ENCODE measurements at places on chromosomes 5 and 9. TPM values are rescaled to one million over a fixed set of nuclear protein-coding genes. Genes with fewer than 3 reads are reported as not detected.

- peak; percentile 67 for DNase-seq
These were observed 200.4 kb downstream of the LRRC70 start for GRCh38 chr5:62779010-62779422.

Gene DEPDC1B
- 8.5 TPM for total RNA-seq

DNA sequence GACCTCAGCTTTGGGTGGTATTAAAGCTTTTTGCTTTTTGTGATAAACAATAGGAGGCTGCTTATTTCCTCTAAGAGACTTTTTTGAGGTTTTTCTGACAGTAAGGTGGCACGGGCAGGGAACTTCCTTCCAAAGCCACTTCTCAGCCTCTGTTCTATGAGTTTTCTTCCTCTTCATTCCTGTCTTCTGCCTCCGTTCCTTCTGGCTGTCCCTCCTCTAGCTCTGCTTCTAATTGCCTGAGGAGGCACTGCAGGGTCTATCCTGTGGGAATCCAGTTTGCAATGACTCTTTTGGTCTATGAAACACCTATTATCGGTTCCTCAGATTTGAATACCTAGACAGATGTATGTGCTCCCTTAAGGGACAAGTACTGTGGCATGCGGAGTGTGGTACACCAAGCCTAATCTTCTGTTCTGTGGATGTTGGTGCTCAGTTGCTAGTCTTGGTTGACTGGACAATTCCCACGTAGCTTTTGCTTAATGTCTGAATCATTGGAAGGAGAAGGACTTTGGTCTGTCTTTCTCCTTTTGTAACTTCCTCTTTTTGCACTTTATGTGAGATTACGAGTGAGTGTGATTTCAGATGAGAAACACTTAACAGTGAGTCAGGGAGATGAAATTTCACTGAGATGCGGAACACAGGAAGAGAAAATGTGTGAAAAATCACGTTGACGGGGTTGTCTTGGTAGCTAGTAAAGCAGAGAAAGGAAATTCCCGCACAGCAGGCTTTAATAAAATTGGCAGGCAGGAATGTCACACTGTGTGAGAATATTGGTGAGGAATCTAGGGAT is 305.2 kb downstream of the EFNA5 start:
- no peak for DNase-seq

Gene KIAA0825
- 1.7 TPM for total RNA-seq

GRCh38 chr5:33713136-33713765 is 178.5 kb downstream of the ADAMTS12 start:
- no peak for DNase-seq

Gene TEX48
- not detected for total RNA-seq

DNA sequence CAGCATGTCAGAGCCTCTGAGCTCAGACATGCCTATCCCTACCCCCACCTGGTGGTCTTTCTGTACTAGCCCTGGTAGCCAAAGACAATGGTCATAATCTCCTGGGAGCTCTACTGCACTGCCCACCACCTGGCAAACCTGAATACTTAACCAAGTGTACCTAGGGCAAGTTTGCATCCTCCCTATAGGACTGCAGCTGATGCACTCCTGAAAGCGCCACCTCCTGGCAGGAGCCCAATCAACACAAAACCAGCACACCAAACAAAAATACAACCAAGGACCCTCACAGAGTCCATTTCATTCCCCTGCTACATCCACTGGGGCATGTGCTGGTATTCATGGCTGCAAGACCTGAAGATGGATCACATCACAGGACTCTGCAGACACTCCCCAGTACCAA is 14.8 kb upstream of the FAM174A start:
- DNase-seq: no peak

GRCh38 chr5:124408738-124409453 is 337.5 kb downstream of the ZNF608 start:
- no peak for DNase-seq

Gene GABRP
- total RNA-seq: not detected

Gene IFNA8
- total RNA-seq: not detected

- DNase-seq: no peak
These were observed 618.3 kb upstream of the CLINT1 start for GRCh38 chr5:158477214-158477613.

Gene COL23A1
- total RNA-seq: not detected

- DNase-seq: no peak
These were observed 4.7 kb downstream of the GADD45G start for GRCh38 chr9:89609426-89610006.

Gene CCDC183
- total RNA-seq: 0.39 TPM

GRCh38 chr9:98532147-98532546 is 176.6 kb downstream of the GABBR2 start:
- no peak for DNase-seq

DNA sequence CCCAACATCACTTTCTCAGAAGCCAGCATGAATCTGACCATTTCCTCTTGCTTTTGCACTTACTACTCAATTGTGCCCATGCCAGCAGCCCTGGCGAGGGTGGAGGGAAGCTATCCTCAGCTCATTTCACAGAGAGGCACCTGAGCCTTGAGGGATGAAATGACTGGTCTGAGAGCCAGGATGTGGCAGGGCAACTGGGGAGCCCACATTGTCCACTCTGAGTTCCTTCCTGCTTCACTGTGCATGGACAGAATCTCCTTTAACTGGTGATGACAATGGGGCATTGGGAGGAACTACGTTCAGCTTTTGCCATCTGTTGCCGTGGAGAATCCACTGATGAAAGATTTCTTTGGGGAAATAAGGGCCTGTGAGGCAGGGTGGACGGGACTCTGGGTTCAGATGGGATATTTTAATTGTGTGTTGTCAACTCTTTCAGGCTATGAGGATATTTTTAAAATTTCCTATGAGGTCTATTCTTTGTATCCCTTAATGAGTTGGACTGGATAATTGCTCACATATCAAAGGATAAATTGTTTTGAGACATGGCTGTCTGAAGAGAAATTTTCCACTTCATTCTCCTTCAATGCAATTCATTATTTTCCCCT is 78.3 kb downstream of the TNC start:
- no peak for DNase-seq

DNA sequence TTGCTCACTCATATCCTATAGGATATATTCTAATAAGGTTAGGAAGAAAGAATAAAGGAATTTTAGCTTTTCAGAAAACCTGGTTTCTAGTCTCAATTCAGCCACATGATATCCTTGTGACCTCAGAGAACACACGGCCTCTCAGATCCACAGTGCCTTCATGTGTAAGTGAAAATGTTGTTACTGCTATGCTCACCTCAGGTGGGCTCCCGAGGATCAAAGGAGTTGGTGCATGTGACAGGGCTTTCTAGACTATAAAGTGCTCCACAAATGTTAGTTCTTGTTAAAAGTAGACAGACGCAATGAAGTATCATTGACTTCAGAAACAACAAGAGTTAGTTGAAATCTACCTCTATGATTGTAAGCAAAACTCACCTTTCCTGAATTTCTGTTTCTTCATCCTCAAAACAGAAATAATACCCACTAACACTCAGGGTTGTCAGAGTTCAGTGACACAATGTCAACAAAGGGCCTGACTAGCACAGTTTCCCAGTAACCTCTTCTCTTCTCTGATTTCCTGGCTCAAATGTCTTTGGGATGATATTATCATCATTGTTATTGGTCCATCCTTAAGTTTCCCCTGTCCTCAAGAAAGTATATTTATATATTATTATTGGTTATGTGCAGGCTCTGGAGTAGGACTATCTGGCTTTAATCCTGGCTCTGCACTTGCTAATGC is 36.0 kb upstream of the MAN2A1 start:
- DNase-seq: no peak

GRCh38 chr9:105191508-105192121 is 52.8 kb upstream of the SLC44A1 start:
- no peak for DNase-seq

DNA sequence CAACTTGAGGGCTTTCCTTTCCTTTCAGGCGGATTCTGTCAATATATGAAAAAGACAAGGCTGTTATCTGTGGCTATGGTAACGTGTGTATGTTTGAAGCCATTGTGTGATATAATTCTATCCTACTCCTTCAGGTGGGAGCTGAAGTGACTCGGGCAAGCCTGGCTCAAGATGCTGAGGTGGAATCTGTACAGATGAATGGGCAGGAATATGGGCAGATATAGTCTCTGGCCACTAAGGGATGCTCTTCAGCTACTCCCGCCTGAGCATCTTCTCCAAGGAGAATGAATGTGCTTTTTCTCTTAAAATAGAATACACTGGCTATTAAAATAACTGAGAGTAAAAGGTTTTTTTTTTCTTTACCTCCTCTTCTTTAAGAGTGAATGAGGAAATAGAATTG is 244.8 kb downstream of the ADGRV1 start:
- DNase-seq: no peak
